ENCODE measurements at places on chromosomes 4 and X.
A peak's percentile ranks its signal among the peaks of the same experiment; 100 is the strongest.

DNA sequence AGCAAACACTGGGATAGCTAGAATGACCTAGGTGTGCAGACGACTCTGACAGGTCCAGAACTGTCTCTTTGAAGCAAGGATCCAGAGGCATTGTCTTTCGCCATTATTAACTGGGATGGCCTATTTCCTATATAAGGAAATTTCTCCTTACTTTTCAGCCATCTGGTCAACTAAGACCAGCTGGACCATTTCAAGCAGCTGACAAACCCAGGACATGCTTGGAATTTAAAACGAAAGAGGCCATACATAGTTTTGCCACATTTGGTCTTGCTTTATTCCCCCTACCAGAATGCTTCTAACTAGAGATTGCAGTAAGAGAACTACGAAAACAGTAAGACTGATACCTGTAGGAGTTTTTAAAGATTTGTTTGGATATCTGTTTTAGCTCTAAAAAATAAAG lies 87.0 kb downstream of the GLRA2 start:
- DNase-seq: no peak

GRCh38 chrX:15344106-15344505 lies 8.8 kb upstream of the PIGA start:
- DNase-seq: no peak

GRCh38 chr4:126539771-126540170 lies 1093.0 kb upstream of the INTU start:
- DNase-seq: no peak

GRCh38 chrX:119604766-119605463 lies 1.3 kb downstream of the NKRF start:
- DNase-seq: no peak

GRCh38 chr4:25842229-25842845 lies 20.5 kb downstream of the SEL1L3 start:
- peak; percentile 11 for DNase-seq

GRCh38 chrX:69231903-69232302 lies 66.7 kb upstream of the PJA1 start:
- no peak for DNase-seq

GRCh38 chrX:106263817-106264216 lies 95.7 kb downstream of the PWWP3B start:
- no peak for DNase-seq

DNA sequence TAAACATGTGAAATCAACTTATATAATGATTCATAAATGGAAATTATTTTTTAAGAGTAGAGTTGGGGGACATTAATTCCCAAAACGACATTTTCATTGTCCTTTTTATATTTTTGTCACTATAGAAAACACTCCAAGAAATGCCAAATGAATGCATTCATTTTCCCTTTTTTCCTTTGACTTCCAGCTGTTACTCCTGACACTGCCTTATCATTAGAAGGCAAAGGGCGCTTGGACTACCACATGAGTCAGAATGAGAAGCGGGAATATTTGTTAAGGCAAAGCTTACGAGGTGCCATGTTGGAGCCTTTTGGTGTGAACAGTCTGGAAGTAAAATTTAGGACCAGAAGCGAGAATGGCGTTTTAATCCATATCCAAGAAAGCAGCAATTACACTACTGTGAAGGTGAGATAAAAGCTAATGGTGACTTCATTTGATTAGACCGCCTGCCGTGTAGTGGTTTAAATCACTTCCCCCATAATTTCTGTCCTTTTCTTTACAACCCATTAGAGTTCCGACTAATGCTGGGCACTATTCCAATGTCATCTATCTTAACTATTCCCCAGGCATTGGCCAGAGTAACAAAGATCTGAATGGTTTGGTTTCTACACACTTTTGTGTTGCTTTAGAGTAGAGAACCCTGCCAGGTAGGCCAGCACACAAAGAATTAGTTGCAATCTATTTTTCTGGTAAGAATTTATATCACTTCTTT lies 166.7 kb downstream of the FAT4 start:
- DNase-seq: no peak

DNA sequence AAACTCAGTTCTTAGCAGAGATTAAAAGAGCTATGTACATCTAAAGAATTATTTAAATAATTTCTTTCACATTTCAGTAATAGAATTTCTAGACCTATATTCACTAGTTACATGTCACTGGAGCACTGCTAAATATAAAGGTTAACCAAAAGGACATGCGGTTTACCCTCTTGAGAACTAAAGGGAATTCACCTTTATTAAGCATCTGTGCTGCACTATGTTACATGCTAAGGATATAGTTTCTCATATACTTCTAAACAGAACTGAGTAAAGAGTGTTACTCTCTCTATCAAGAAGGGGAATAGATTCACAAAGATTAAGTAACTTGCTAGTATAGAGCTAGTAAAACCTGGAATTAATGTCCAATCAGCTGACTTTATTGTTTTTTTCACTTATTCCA lies 7.6 kb downstream of the SPIN3 start:
- DNase-seq: no peak

- DNase-seq: no peak
These were observed 13.6 kb downstream of the TKTL1 start for GRCh38 chrX:154309041-154309775.

DNA sequence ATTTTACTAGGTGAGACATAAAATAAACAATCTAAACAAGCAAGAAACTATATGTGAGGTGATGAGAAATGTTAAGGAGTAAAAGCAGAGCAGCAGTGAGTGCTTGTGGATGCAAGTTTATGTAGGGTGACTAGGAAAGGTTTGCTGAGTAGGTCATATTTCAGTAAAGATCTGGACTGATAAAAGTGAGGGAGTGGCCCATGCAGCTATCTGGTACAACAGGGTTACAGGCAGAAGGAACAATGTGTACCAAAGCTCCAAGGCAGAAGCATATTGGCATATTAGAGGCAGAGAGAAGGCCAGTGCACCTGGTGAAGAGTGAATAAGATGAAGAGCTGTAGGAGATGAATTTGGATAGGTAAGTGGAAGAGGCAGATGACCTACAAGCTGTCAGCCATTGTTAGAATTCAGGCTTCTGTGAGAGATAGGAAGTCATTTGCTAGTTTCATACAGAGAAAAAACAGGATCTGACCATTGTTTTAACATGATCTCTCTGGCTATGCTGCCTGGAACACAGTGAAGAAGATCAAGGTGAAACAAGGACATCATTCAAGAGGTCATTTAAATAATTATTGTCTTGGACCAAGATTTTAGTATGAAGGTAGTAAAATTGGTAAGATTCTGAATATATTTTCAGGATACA lies 274.6 kb downstream of the ANKRD50 start:
- no peak for DNase-seq
